NCI-H1092 treated with DMSO at 0.1 percent for 48 hours (cell line): ENCODE measurements at places on chromosomes 4 and X.

DNA sequence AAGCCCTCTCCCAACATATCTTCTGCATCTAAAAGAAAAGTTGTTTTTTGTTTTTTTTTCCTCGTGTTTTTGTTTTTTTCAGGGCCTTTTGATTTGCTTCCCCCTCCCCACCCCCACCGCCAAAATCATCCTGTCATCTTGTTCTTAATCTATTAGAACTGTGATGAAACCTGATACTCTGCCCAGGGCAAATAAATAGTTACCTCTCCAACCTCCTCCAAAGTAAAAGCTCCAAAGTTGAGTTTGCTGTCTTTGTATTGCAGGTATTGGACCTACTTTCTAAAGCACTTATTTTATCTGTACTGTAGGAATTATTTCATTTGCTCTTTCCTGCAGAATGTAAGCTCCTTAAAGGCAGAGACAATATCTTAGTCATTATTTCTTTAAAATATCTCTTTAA, 172.9 kb downstream of the SOWAHB start:
- DNase-seq, result no peak

DNA sequence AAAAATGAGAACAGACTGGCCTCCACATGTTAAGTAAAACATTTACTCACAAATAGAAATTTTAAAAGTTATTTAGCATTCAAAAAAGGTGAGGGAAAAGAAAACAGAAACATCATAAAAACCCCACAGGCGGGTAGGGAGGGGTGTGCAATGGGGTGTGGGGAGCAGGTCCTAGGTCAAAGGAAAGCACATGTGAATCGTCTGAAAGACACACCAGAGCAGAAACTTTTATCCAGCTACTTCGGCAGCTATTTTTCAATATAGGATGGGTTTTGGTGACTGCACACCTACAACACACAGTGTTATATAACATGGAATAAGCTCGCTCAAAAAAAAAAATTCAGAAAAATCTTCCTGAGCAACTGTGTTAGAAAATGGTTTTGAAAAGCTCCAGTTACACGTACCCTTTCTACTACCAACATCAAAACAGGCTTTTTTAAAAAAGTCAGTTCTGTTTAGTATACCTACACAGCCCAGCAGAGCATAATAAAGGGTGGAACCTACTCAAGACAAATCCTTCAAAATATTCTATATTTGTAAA, 1.6 kb downstream of the OTUD4 start:
- DNase-seq, result no peak

GRCh38 chr4:88006956-88007303, 505 bp upstream of the PKD2 start:
- DNase-seq, result no peak

DNA sequence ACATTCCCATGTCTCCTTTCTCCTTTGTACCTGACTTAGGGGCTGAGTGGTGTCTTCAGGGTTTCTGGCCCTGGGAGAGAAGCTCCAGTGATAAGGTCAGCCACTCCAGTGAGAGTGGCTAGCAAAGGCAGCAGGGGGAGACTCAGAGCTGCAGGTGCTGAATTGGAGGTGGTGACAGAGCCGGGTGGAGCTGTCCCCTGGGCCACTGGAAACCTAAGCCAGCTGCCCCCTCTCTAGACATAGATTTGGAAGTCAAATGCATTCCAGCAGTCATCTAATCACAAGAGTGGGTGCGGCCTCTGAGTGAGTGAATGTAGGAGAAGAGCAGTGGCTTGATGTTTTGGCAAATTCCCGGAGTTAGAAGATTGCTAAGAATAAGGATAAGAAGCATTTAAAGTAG, 28.5 kb downstream of the TRIM2 start:
- no peak for DNase-seq

DNA sequence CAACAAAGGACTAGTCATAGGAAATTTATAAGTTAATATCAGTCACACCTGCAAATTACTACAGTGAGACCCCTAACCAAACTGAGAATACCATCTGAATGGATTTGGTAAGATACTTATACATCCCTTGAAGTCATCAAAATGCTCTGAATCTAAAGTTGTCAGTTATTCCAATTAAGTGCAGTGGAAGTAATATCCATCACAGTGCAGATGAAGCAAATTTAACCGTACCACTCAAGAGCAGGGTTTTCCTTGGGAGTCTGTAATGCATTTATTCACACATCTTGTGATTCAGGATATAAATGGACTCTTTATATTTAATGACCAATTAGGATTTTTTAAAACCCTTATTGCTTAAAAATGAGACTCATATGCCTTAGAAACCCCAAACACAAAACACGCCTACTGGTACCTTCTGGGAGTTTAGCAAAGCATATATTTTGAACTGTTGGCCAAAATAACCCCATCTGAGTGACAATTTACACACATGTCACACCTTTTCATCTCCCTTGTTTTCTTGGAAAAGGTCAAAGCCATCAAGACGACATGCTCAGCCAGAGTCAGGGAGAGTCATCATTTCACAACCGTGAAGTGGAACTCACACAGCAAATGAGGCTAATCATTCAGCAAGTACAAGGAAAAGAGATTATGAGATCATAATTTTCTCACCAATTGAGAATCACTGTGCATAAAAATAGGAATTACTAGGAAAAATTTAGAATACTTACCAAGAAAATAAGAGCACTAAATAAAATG, 303.7 kb downstream of the HNRNPD start:
- DNase-seq, result no peak

GRCh38 chrX:21683941-21684340, 25.8 kb upstream of the KLHL34 start:
- DNase-seq, result no peak

DNA sequence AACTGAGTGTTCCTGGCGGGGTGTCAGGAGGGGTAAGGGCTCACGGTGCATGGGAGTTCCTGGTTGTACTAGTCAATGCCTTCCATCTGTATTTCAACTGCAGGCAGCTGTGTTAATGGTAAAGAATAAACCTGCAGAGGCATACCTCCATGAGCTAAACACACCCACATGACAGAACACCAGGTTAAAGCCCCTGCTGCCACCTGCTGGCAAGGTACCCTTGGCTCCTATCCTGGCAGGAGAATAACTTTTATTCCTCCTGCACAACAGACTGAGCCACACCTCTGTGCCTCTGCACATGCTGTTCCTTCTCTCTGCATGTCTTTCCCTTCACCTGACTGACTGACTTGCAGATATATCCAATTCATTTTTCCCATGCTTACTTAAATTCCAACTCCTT, 11.1 kb downstream of the ITIH6 start:
- DNase-seq, result peak; percentile 2

GRCh38 chrX:56231537-56232090, 542 bp upstream of the KLF8 start:
- DNase-seq, result no peak

DNA sequence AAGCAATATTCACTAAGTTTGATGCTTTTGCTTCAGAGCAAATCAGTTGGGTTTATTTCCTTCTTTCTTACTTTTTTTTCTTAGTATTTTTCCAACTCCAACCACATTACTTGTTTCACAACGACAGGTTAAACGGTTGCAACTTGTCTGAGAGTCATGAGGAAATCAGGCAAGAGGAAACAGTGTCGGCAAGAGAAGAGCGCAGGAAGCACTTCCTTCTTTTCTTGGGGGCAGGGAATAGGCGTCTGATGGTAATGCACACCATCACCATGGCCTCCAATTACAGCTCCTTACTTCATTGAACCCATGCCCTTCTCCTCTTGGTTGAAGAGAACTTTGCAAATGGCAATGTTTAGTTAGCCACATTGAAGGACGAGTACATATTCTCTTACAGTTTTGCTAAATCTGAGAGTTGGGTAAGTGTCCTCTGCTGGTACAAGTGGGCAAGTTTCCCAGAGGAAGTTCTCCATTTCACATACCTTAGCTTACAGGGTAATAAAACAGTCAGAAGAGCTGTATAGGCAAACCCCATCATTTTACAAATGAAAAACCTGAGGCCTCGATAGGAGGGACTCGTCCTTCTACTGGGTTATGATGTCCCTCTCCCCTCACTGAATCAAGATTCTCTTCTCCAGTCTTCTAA, 8.3 kb upstream of the CXCL8 start:
- DNase-seq, result no peak

- DNase-seq, result no peak
Measured at GRCh38 chr4:13092702-13093101, 391.4 kb downstream of the RAB28 start.
